Activated T-helper 9 cell treated with anti-CD3 and anti-CD28 coated beads, Interleukin-2, amount 50 U/mL, for 16 hours (primary cell): ENCODE measurements at places on chromosomes 1 and 21.

GRCh38 chr1:62273953-62274352 lies 45.3 kb downstream of the KANK4 start:
- DNase-seq: no peak

DNA sequence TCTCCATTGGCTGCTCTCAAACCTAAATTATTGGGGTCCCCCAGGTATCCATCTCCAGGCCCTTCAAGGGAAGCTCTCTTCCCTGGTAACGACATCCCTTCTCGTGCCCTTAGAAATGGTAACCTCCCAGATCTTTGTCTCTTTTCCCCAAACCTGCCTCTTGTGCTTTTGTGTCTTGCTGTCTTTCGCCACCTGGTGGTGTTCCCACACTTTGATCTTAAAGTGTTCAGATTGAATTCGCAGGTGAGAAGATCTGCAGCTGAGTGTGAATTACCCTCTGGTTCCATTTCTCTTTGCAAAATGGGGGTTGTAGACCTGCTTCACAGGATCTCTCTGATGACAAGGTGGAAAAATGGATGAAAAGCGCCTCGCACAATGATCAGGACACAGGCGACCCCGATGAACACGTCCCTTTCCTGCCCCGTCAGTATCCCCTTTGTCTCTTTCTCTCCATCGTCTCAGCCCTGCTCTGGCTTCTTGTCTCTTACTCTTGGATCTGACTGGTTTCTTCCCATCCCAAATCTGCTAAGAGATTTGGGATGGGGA lies 53.1 kb downstream of the DOP1B start:
- DNase-seq: no peak

DNA sequence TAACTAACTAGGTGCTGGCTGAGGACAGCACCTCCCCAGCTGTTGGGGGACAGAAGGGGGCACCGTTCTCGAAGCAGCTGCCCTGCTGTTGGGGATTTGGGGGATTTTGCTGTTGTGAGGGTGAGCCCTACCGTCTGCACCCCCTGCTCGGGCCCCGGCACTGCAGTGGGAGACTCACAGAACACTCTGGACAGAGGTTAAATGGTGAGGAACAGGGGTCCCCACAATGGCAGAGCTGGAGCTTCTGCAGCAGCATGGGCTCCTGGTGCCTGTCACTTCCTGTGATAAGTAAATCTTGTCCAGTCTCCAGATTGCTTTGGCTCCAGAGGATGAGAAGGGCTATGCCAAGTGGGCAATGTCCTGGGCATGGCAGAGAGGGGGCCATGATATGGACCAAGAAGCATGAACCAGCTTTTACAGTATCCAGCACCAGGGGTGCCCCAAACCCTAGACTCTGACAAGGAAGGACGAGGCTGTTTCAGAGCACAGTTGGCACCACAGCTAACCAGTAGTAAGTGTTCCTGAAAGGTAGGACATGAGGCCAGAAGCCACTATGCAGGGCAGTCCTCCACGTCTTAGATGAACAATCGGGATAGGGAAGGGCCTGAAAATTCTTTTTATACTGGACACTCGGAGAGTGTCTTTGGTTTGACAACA lies 365.1 kb upstream of the VAMP3 start:
- no peak for DNase-seq

DNA sequence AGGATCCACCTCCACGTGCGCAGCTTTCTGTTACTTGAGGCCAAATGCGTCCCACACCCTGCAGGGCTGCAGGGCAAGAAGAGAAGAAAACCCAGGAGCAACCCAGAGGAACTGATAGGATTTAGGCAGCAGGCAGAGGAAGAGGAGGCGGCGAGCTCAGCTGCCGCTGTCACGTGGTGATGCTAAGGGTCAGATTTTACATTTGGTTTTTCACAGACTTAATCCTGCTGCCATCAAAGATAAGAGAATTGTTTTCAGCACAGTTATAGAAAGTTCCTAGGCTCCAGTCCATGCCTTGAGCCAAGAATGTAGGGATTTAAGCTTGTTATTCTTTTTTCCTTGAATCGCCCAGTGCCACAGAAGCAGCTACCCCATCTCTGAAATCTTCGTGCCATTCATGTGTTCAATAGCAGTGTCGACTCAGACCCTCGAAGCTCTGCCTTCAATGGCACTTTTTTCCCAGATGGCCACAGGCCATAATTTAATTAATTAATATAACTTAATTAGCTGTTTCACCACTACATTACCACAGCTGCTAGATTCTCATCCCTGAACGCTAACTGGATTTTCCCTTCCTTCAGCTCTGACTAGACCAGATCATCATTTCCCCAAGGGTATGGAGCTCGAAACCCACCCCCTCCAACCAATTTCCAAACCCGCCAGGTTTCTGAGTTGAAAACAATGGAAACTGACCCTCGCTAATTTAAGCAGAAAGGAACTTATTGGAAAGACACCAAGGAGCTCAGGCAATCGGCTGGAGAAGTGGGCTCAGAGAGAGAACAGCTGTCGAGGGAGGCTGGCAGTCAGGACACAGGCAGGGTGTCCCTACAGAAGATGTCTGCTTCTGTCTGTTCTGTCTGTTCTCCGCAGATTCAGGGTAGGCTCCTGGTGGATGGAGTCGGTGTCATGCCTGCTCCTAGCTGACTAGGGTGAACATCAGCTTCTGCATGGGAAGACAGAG lies 36.2 kb downstream of the LDLRAP1 start:
- DNase-seq: no peak

DNA sequence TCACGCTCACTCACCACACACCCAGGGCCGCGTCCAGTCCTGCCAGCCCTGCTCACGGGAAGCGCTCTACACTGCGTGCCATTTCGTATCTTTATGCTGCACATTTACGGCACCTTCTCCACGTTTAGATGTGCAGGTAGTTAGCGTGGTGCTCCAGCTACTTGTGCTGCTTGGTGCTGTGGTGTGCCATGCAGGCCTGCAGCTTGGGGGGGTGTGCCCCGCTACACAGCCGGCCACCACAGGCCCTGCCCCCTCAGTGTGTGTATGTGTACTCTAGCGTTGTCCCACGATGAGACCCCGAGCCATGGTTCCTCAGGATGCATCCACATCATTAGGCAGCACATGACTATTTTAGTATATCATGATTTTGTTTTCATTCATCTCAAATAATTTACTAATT lies 38.3 kb downstream of the SNAP47 start:
- no peak for DNase-seq

DNA sequence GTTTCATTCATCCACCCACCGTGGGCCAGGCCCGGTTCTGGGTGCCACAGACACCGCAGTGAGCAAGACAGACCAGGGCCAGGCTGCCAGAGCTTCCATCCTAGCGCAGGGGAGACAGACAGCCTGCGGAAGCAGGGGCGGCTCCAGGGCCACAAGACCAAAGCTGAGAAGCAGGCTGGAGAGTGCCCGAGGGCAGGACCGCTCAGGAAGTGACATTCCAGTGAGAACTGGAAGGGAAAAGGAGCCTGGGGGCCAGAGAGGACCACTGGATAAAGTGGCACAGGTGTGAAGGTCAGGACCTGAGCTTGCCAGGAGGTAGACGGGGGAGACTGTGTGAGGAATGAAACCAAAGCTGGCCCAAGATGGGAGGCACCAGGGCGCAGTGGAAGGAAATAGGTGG lies 59.5 kb upstream of the EFHD2 start:
- DNase-seq: no peak

DNA sequence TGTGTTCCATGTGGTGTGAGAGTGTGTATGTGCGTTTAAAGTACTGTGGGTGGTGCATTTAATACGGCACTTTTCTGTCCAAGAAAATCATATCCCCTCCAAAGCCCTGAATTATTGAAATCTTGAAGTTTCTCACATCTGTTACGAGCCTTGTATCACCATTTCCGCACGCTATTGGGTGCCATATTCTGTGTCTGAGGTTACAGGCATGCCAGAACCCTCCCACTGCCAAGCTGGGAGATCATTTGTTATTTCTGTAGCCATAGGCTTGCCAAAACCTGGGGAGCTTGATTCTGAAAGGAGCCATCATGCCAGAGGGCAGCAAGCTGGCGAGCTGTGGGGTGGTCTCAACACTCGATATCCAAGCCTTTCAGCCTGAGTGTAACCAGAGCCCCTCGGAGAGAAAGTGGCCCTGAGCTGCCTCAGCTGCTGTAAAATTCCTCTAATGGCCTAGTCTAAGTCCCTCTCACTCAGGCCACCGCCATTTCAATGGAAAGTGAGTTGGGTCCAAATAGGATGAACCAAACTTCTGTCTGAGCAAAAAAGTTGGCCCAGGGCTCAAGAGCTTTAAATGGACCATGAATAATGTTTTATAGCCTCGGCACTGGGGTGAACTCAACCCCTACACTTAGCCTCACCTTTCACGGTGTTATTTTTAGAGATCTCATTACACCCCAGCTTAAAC lies 298.4 kb upstream of the DUSP10 start:
- no peak for DNase-seq

GRCh38 chr1:145846201-145846612 lies 777 bp downstream of the NUDT17 start:
- no peak for DNase-seq

GRCh38 chr1:245180496-245181157 lies 25.8 kb downstream of the KIF26B start:
- no peak for DNase-seq

GRCh38 chr1:202892501-202892900 lies 3.6 kb upstream of the RABIF start:
- no peak for DNase-seq

- no peak for DNase-seq
These were observed 114.4 kb upstream of the DPT start for GRCh38 chr1:168843401-168843800.

DNA sequence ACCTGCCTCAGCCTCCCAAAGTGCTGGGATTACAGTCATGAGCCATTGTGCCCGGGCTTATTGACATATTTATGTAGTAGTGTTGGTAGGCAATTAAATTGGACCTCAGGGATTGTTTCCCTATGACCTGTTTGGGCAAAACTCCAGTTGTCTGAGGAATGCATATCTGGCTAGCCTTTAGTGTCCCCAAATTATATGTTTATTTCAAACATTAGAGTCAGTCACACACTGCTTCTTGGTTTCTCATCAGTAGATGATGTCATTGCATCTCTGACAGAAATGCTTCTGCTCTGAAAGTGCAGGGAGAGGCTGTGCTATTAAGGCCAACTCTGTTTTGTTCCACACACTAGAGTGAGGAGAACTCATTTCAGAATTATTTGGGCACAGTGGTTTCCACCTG lies 12.5 kb downstream of the PIP5K1A start:
- no peak for DNase-seq

DNA sequence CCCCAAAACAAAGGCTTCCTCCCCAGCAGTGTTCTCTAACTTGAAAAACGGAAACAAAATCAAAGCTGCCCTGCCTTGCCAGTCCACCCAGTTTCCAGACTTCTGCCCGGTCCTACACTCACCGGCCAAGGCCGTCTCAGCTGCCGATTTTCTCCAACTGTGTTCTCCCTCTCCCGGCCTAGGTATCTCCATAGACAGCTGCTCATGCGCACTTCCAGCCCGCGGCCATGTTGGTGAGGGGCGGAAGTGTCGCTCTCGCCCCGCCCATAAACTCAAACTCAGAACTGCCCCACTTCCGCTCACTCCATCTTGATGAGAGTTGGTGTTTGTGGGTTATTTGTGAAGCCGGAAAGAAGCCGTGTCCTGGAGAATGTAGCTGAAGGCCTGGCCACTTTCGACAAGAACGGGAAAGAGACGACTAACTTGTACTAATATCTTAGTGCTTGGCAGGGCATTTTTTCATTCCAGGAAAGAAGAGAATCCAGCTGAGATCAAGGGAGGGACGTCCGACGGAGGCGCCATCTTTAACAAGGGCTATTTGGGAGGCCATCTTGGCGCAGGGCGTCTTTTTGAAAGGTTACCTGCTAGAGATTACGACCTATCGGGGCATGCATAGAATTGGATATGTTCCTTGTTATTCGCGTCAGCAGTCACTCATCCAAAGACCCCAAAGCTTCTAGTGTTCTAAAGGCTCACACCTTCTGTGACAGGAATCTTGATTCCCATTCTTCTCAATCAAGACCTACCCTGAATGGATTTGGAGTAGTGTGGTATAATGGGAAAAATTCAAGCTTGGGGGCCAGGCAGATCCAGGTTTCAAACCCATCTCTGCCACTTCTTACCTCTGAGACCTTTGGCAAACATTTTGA lies at the start of gene USF1:
Gene USF1, minus strand, starts transcription at position 242 of the 869 bp plus-strand sequence. CDS start 2,702 bp downstream, outside the sequence.
- DNase-seq: peak; percentile 86

- peak; percentile 36 for DNase-seq
These were observed at the start of gene CELSR2 for GRCh38 chr1:109248797-109249629. CELSR2 (plus strand) TSS chr1:109249539; CDS start chr1:109250080, 541 bp downstream.

DNA sequence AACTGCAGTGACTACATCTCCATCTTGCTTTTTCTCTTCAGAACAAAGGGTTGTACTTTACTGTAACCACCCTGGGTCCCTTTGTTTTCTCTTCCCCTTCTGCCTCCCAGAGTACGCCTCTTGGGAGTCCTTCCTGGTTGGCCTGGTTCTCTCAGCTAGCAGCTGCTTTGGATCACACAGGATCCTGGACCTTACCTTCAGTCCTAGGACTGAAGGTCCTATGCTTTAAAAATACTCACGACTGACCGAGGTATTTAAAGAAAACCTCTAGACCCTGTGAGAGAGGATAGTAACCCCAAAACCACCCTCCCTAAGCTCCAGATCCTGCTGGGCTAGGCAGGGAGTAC lies 4.8 kb downstream of the TRIM45 start:
- DNase-seq: no peak

DNA sequence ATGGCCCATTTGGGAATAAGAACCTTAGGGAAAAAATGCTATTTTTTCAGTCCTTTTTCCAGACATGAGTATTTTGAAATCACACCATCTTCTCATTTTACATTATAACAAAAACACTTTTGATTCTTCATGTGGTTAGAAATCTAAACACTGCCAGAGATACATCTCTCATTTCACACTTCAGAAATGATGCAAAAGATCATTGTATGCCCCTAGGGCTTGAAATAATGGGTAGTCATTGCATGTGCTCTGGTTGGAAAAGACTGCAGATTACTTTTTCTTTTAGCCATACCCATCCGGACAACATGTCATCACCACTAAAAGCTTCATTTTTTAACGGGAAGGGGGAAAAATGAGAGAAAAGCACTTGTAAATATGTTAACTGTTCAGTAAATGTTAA lies 1152.2 kb upstream of the ADGRL4 start:
- no peak for DNase-seq

DNA sequence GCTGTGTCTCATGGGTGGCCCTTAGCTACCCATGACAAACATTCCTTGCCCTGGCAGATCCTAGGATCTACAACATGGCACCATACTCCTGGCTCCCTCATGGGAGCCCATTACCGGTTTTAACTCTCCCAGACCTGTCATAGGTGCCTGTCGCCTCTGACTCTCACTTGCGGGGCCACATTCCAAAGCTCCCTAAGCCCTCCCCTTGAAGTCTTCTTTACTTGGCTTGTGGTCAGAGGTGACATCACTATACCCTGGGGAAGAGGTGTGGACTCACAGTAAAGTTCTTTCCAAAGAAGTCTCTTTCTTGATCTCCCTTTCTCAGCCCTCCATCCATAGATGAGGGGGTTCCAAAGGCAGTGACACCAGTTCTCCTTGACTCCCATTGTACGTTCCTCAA lies 5.4 kb upstream of the SLAMF9 start:
- no peak for DNase-seq

DNA sequence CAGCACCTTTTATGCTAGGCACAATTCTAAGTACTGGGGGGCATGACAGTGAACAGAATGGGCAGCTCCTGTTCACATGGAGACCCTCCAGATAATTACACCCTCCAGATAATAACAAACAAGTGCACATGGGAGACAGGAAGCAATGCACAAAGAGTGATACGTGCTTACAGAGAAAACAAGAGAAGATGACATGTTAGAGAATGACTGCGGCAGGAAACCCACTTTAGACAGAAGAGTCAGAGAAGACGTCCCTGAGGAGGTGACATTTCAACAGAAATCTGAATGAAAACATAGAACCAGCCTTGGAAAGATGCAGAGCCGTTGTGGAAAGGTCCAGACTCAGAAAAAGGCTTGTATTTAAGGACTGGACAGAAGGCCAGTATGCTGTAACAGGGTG lies 54.7 kb upstream of the ARTN start:
- DNase-seq: no peak
